NCI-H187 (cell line): ENCODE measurements at places on chromosomes 12 and 14.

DNA sequence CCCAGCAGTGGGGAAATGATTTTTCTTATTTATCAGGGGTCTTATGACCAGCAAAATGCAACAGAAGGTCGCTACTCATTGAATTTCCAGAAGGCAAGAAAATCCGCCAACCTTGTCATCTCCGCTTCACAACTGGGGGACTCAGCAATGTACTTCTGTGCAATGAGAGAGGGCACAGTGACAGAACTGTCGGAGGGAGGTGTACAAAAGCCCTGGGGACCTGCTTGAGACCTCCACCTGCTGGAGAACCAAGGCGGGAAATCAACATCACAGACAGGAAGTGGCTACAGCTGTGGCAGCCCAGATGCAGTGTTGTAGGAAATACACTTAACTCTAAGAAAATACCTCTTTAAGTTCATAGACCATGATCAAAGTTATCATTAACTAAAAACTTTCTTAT lies 250.9 kb upstream of the OR4E1 start:
- no peak for DNase-seq

- no peak for DNase-seq
These were observed 79.3 kb downstream of the TMEM121 start for GRCh38 chr14:105605464-105606304.

DNA sequence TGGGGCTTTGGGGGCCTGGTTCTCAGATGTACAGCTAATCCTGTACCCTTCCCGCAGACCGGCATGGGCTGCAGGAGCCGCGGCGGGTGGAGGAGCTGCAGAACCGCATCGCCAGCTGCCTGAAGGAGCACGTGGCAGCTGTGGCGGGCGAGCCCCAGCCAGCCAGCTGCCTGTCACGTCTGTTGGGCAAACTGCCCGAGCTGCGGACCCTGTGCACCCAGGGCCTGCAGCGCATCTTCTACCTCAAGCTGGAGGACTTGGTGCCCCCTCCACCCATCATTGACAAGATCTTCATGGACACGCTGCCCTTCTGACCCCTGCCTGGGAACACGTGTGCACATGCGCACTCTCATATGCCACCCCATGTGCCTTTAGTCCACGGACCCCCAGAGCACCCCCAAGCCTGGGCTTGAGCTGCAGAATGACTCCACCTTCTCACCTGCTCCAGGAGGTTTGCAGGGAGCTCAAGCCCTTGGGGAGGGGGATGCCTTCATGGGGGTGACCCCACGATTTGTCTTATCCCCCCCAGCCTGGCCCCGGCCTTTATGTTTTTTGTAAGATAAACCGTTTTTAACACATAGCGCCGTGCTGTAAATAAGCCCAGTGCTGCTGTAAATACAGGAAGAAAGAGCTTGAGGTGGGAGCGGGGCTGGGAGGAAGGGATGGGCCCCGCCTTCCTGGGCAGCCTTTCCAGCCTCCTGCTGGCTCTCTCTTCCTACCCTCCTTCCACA lies 7.6 kb downstream of the NR4A1 start:
- no peak for DNase-seq

DNA sequence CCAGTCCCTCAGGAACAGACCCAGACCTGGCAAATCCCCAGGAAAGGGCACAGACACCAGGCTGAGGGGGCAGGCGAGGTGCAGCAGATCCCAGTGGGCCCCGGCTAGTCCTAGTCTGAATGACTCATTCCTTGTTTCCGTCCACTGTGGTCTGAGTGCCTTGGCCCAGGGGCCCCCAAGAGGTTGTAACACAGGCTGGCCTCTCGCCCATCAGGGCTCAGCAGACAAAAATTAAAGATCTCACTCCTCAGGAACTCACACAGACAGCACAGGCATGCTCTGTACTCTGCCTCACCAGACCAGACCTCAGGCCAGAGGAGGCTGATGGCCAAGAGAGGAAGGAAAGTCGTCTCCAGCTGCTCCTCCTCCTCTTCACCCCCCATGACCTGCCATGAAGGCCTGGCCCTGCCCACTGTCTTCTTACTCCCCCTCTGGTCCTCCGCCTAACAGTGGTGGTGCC lies 7.7 kb upstream of the LTBP2 start:
- DNase-seq = no peak

DNA sequence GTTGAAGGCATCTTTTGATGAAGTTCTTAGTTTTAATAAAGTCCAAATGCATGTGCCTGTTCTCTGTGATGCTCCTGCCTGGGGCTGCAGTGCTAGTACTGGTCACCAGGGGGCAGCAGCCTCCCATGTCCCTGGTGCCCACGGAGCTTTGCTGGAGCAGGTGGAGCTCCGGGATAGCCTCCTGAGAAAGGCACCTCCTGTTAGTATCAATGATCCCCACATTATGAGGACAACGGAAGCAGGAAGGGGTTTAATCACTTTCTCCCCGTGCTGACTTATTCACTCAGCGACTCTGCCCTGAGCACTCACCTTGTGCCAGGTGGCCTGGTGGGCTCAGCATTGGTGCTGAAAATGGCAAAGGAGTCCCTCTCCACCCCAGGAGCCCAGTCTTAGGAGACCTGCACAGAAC lies 123.0 kb upstream of the PZP start:
- DNase-seq = no peak

- no peak for DNase-seq
These were observed 871 bp upstream of the TGM1 start for GRCh38 chr14:24263848-24264247.

DNA sequence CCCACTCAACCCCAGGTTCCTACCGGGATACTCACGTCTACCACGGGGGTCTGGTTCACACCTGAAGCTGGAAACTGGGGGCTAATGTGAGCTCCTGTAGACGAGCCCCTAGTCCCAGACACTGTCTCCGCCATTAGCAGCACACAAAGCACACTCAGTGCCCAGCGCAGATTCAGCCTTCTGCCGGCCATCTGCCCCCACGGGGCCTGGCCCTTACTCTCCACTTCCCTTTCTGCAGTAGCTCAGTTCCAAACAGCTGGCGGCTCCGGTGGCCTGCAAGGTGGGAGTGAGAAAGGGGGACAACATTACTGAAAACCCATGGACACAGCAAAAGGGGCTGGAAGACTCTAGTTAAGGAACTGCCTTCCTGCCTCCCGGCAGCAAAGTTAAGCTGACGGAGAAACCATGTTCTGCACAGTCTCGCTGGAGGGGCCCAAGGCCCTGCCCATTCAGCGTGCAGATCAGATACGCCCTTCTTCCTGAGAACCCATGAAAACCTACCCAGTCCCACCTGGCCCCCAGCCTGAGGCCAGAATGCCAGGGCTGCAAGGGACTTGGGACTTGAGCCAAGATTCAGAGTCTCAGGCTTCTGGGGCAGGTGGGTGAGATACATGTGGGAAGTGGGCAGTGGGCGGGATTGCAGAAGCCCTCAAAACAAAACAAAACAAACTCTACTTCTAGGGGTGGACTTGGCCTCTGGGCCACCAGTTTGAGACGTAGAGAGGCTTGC lies 2.1 kb downstream of the SLC8B1 start:
- DNase-seq = no peak

GRCh38 chr12:13243516-13244070 lies 47.1 kb downstream of the EMP1 start:
- DNase-seq = no peak

GRCh38 chr12:50925342-50925651 lies 27.0 kb upstream of the HIGD1C start:
- no peak for DNase-seq

DNA sequence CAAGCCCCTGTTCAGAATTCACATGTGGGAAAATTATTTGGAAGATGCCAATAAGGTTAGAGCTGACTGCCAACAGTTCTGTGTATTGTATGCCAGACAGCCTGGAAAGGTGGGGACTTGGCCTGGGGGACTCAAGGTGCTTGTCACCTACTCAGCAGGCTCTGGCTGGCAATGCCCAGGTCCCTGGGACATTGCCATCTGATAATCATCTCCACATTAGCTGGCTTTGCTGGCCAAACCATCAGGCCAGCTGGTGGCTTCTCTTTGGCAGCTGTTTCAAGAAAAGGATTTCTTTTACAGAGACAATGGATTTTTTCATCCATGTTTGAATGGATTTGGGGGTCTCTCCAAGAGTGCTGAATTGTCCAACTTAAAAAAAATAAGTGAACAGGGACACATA lies 165.2 kb downstream of the BRMS1L start:
- no peak for DNase-seq

DNA sequence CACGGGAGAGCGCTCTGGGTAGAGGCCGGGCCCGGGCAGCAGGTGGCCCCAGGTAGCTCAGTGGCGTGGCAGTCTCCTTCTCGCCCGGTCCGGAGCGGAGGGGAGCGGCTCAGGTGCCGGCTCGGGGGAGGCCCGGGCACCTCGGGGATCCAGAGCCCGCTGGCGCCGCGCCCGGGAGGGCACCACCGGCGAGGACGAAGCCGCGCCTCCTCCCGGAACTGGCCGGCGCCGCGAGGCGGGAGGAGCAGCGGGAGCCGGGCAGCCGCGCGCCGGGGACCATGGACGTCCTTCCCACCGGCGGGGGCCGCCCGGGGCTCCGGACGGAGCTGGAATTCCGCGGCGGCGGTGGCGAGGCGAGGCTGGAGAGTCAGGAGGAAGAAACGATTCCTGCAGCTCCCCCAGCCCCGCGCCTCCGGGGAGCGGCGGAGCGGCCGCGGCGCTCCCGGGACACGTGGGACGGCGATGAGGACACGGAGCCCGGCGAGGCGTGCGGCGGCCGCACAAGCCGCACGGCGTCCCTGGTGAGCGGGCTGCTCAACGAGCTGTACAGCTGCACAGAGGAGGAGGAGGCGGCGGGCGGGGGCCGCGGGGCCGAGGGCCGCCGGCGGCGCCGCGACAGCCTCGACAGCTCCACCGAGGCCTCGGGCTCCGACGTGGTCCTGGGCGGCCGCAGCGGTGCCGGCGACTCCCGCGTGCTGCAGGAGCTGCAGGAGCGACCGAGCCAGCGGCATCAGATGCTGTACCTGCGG lies 21.5 kb upstream of the GNS start:
- peak; percentile 55 for DNase-seq

DNA sequence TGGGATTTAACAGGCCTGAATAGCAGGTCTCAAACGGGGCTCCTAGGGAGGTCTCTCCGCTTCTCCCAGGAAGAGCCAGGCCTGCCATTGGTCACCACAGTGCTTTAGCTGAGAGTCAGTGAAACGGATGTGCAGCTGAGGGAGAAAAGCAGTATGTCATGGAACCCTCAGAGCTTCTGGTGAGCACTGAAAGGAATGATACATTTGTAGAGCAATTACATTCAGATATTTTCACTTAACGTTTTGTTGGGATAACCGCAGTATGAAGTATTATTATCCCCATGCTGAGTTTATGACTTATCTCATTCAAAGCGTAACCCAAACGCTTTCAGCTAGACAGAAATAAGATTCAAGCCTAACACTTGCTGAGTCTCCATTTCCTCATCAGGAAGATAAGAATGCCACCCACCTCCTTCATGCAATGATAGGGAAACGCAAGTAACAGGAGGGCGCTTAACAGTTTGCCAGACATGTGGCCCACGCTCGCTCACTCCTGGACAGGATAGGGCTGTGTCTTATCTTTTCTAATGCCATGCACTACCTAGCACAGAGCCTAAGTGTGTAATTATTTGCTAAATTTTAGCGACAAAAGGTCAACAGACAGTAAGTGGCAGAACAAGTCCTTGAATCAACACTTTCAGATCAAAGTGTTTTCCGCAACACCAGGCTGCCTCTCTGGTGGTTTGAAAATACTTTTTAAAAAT lies 28.2 kb downstream of the DAD1 start:
- DNase-seq = no peak
